ENCODE measurements at places on chromosomes 1 and 21.
A peak's percentile ranks its signal among the peaks of the same experiment; 100 is the strongest.

DNA sequence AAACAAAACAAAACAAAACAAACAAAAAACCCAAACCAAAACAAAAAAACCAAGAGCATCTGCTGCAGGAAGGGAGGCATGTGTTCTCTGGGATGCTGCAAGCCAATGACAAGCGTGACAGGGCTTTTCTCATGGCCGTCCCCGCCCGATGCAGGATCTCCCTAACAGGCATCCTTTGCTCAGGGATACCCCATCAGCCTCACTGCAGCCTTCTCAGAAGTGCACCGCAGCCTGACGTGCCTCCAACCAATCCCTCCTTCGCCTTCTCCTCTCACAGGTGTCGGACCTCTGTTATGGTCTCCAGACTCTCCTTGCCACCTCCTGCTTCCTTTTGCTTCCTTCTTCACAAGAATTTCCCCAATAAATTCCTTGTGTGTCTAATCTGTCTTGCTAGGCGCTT is 147.2 kb downstream of the PCP4 start:
- no peak for DNase-seq

GRCh38 chr1:203479646-203480045 is 4.0 kb downstream of the PRELP start:
- DNase-seq, result no peak

GRCh38 chr1:156149374-156150332 is 3.7 kb upstream of the SEMA4A start:
- DNase-seq, result no peak

DNA sequence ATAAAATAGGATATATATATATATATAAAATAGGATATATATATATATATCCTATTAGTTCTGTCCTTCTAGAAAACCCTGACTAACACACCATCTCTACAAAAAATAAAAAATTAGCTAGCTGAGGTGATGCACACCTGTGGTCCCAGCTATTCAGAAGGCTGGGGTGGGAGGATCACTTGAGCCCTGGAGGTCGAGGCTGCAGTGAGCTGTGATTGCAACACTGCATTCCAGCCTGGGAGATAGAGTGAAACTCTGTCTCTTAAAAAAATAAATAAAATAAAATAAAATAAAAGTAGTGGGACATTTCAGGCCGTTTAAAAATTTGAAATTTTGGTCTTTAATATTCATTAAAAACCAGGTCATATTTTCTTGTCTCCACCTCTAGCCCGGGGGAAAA is 4.2 kb upstream of the RRP1 start:
- DNase-seq, result no peak

DNA sequence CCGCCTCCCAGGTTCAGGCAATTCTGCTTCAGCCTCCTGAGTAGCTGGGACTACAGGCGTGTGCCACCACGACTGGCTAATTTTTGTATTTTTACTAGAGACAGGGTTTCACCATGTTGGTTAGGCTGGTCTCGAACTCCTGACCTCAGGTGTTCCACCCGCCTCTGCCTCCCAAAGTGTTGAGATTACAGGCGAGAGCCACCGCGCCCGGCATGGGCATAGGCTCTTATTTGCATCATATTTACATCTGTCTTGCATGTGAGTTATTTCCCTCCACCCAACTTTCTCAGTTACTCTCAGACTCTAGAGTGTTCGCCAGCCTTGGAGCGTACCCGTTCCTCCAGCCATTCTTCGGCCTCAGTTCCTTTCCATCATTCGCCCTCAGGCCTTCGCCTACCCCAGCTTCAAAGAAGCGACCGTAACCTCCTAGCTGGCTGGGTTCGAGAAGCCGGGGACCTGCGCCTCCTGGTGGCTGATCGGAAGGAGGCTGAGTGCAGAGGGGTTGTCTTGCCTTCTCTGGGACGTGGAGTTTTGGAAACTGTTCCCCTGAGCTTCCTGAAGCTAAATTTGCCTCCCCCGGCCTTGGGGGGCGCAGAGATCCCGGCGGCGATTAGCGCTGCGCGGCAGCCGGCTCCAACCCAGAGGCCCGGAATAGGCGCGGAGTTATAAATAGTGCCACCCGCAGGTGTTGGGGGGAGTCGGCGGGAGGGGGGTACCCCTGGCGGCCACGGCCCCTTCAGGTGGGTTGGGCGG is 3.6 kb upstream of the ZBTB7B start:
- DNase-seq, result peak; percentile 67

DNA sequence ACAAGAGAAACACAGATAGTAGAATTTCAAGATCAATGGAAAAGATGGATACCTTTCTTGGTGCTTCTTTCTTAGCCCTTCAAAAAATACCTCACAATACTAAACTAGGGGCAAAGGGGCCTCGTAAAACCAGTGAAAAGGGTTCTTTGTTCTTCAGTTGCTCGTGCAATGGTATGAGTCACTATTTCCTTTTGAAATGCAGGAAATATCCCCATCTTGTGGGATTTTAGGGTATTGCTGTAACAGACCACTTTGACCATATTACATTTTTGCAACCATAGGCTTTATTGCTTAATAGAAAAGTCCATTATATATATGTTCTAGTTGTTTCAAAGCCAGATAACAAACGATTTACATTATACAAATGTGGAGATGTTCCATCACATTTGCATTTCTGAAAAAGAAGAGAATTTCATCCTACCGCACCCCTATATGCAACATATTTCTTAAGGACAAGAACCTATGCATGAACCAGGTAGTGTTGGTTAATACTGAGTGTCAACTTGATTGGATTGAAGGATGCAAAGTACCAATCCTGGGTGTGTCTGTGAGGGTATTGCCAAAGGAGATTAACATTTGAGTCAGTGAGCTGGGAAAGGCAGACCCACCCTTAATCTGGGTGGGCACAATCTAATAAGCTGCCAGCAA is 88.6 kb upstream of the PKN2 start:
- DNase-seq, result no peak

GRCh38 chr1:56938646-56939045 is 27.2 kb downstream of the C8B start:
- DNase-seq, result no peak

DNA sequence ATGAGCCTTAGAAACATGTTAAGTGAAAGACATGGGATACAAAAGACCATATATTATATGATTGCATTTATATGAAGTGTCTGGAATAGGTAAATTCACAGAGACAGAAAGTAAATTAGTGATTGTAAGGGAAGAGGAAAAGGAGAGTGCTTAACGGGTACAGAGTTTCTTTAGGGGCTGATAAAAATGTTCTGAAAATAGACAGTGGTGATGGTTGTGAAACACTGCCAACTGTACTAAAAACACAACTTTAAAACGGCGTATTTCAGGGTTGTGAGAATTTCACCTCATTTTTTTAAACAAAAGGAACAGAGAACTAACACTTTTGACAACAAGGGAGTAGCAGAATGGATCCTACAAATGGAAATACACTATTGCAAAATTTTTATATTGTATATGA is 13.4 kb downstream of the COP1 start:
- no peak for DNase-seq

DNA sequence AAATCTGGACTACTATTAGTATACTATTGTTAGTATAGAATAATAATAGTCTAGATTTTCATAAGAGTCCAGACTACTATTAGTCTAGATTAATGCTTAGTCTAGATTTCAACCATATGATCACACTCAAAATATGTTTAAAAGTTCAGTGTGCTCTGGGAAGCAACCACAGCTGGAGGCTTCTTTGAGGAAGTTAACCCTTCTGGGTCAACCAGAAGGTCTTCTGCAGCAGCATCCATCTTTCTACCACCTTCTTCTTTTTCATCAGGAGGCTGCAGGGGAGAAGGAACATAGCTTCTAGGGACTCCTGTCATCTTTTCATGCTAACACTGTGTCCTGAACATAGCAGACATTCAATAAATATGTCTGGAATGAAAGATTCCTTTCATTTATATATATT is 51.2 kb upstream of the DNAJC6 start:
- no peak for DNase-seq

GRCh38 chr1:3321559-3322449 is 132.7 kb upstream of the ARHGEF16 start:
- no peak for DNase-seq

GRCh38 chr1:37472994-37473393 is 1.4 kb upstream of the ZC3H12A start:
- DNase-seq, result no peak

DNA sequence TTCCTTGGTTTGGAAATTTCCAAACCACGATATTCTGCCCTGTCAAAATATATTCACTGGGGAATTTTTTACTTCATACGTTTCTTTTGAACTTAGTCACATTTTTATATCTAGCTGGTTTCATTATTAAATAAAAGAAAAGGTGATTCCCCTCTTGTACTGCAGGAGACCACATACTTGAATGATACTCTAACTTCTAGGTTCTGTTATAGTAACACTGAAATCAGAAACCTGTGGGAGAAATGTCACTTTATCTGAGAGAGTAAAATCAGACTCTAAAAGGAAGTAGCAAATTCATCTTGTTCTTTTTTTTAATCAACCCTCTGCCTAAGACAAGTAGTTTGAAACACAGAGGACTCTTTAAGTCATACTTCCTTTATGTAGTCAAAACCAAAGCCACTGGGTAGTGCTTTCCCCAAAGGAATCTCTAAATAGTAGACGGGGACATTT is 34.4 kb downstream of the MRPL39 start:
- no peak for DNase-seq

GRCh38 chr1:204494281-204495077 is at the start of gene PIK3C2B:
TSS of gene PIK3C2B (minus strand) at chr1:204494805. CDS start at chr1:204469802, 25,003 bp downstream.
- peak; percentile 64 for DNase-seq

GRCh38 chr1:180247580-180247979 is 17.5 kb downstream of the LHX4 start:
- DNase-seq, result no peak

GRCh38 chr1:182625719-182626504 is 21.7 kb upstream of the RGS16 start:
- DNase-seq, result no peak

GRCh38 chr1:96060621-96061020 is 661.0 kb upstream of the PTBP2 start:
- DNase-seq, result no peak

GRCh38 chr1:1212780-1213344 is 1.1 kb downstream of the TNFRSF4 start:
- DNase-seq, result peak; percentile 35

DNA sequence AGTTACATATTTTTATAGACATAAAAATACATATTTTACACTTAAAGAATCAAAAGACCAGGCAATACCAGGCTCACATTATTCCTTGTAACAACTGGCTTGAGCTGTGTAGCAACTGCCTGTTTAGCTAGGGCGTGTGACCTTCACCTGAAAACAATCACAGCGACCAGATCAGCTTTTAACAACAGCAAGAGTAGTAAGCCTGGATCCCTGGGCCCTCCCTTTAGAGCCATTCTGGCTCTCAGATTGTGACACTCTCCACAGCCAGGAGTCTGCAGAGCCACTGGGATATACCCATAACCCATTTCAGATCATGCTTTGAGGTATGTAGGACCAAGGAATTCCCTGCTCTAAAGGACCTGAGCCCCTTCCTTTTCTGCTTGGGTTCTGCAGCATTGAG is 29.4 kb upstream of the GNG4 start:
- no peak for DNase-seq

GRCh38 chr1:119713749-119714456 is 2.2 kb downstream of the PHGDH start:
- DNase-seq, result no peak

- DNase-seq, result no peak
These were observed 1.2 kb downstream of the RSRP1 start for GRCh38 chr1:25245809-25246599.

GRCh38 chr1:72837781-72838180 is 555.4 kb upstream of the NEGR1 start:
- no peak for DNase-seq

- DNase-seq, result no peak
These were observed 4.5 kb downstream of the E2F2 start for GRCh38 chr1:23526329-23527041.

DNA sequence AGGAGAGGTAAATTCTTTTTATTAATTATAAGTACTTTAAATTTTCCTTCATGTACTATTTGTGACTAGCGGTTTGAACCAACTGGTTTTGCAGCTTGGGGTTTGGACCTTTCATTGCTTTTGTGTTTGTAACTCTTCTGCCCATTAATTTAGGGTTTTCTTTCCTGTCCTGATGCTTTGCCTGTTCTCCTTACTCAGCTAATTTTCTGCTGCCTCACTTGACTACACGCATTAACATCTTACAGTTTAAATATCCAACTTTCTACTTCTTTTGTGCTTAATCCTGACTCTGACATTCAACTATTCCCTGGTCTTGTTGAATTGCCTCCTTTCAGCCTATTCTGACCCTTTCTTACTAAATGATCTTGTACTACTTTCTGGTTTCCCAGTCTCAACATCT is 135.6 kb downstream of the PTPRC start:
- DNase-seq, result no peak

DNA sequence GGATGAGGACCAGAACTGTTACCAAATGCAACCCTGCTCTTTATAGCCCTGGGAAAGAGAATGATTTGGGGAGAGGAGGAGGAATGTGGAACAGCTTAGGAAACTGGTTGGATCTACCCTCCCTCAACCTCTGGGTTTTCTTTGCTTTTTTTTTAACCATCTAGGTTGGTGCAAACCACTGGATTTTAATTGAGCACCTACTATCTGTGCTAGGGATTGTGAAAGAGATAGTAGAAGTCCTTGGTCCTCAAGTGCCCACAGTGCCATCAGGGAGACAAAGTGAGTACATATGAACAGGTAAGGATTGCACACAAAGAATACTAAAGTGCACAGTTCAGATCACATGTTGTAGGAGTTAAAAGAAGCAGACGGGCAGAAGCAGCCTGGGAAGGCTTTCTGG is 4.7 kb downstream of the TAGLN2 start:
- no peak for DNase-seq

DNA sequence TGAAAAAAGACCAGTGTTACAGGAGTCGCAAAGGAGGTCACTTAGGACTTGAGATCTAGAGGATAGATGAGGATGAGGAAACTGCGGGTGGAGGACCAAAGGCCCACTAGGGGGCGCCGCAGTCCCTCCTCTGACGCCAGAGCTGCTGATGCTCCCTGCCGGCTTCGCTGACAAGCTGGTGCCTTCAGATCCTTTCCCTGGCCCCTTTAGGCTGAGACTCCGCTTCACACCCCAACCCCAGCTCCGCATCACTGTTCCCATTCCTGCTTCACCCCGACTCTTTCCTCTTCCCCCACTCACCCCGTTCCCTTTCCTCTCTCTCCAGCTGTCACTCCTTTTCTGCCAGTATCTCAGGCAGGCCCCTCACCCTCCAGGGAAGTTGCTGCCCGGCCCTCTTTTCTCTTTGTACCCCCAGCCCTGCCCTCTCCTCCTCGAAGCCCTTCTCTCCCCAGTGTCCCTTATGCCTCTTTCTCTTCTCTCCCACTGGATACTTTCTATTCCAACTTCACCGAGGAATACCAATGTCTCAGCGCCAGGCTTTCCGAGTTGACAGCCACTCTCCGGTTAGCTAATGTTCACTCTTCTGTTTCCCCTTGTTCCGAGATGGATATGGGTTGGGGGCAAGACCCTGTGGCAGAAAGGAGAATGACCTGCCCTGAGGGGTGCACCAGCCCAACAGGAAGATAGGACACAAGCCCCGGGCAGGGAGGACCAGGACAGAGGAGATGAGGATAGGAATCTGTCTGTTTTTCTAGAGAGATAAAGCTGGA is 4.5 kb downstream of the KCNJ9 start:
- DNase-seq, result peak; percentile 73

DNA sequence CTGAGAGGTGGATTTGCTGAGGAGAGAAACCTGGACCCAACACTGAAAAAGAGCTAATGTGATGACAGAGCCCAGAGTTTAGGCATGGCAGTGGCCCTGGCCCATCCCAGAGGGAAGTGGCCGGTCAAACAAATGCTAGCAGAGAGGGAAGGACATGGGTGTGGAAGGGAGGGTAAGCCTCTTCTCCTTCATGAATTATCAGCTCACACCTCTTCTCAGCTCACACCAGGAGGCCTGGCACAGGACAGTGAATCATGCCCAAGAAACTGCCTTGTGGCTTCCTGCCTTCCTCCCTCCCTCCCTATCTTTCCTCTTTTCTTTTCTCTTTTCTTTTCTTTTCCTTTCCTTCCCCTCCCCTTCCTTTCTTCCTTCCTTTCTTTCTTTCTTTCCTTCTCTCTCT is 1.3 kb upstream of the SPRR3 start:
- no peak for DNase-seq
